Fibroblast of skin of left biceps (primary cell): ENCODE measurements at places on chromosomes 2 and 18.

DNA sequence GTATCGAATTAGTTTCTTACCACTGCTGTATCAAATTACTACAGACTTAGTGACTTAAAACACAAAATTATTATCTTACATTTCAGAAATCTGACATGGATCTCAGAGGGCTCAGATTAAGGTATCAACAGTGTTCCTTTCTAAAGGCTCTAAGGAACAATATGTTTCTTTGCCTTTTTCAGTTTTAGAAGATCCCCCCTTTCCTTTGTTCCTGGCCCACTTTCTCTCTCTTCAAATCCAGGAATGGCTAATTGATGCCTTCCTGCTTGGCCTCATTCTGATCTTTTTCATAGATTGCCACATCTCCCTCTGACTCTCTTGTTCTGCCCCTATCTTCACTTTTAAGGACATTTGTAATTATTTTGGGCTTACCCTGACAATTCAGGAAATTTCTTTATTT, 65.7 kb downstream of the LRP1B start:
- DNase-seq: no peak

GRCh38 chr18:63677500-63678225, 16.0 kb upstream of the SERPINB3 start:
- no peak for DNase-seq

GRCh38 chr2:151708788-151709187, 25.5 kb downstream of the NEB start:
- no peak for DNase-seq

DNA sequence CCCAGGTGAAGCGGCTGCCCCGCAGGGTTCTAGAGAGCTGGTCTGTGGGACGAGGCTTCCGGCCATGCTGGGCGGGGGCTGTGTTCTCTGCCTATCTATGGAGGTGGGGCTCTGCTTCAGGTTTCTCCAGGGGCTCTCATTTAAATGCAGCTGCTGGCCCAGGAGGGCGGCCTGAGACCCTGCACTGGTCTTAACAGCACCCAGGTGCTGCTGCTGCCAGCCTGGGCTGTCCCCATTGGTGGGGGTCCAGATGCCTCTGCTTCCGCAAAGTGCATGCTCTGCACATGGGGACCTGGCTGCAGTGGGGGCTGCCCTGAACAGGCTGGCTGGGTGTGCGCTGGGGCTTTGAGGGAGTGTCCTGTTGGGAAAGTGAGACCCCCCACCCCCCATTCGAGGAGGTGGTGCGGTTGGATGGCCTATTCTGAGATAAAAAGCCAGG, 29.7 kb upstream of the ALLC start:
- no peak for DNase-seq

DNA sequence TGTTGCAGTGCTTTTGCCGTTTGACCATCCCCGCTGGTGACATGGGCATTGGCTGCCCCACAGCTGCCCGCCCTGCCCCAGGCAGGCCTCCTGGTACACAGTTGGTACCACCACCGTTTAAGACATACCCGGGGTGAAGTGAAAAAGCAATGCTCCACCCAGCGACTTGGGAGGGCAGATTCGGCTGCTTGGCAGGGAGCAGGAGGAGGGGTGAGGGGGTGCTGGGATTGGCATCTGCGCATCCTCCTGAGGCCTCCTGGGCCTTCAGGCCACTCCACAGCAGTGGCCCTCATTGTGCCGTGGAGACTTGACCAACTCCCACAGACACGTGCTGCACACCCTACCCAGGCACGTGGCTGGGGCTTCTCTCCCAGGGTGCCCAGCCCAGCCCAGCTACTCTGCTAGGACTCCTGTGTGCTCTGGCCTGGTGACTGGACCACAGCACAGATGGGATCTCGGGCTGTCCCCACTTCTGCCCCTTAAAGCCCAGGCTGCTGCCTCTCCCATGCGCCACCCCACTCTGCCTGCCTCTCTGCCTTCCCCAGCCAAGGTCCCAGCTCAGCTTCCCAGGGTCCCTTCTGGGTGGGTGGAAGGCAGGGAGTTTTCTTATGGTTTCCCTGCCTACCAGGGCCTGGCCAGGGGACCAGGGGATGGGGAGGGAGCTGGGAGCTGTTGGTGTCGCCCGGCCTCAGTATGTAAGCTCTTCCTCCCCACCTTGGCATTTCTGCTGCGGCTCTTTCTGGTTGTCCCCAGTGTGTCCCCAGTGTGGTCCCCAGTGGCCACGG, 157.0 kb upstream of the HS6ST1 start:
- DNase-seq: no peak

GRCh38 chr18:58348517-58348916, 280.4 kb downstream of the ALPK2 start:
- DNase-seq: no peak

GRCh38 chr18:35010993-35011392, 30.2 kb upstream of the MAPRE2 start:
- DNase-seq: no peak

- no peak for DNase-seq
Measured at GRCh38 chr18:21735452-21736015, 5.1 kb upstream of the MIB1 start.

DNA sequence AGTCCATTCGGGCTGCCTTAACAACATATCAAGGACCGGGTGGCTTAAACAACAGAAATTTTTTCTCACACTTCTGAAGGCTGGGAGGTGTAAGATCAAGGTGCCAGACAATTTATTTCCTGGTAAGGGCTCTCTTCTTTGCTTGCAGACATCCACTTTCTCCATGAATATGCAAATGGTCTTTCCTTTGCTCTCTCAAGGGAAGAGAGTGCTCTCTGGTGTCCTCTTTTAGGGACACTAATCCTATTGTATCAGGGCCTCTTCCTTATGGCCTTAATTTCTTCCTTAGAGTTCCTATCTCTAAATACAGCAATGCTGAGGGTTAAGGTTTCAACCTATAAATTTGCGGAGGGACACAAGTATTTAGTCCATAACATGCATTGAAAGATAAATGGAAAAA, 770.8 kb downstream of the DSC3 start:
- no peak for DNase-seq

DNA sequence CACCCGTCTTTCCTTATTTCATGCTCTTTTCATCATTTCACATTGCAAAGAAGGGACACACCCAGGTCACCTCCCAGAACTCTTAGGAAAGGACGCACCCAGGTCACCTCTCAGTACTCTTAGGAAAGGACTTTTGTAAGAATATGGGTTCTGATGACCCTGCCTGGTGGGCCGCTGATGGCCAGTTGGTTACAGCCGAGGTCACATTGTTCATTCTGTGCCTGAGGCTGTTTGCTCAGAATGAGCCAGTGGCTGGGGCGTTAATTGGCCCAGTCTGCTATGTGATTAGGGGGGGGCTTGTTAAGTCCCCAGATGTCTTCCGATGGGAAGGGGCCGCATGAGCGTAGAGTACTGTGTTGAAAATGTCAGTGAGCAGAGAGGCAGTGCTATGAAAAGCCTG, 9.4 kb downstream of the MLPH start:
- DNase-seq: no peak

GRCh38 chr2:45344502-45344901, 266.6 kb downstream of the SRBD1 start:
- DNase-seq: no peak

DNA sequence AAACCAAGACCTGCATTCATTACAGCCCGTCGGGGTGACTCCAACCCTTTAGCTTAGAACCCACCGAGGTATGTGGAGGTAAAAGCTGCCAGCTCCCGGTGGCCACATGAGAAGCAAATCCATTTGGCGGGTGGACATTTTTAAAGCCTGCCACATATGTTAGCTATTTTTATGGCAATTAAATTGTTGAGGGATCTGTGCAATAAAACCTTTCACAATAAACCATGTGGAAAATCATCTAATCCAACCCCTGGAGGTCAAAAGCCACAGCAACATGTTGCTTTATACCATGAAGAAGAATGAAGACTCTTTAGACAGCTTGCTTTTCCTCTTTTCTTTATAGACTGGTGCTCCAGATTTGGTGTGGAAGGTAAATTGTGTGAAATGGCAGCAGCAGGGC, 176.3 kb downstream of the AGPS start:
- DNase-seq: no peak
